ENCODE measurements at places on chromosomes 6 and 20.

- DNase-seq, result no peak
These were observed 37.1 kb downstream of the FAXC start for GRCh38 chr6:99312354-99312753.

- DNase-seq, result no peak
These were observed 578.5 kb upstream of the PTCHD4 start for GRCh38 chr6:48689498-48689897.

- no peak for DNase-seq
These were observed 4.1 kb upstream of the TRIM27 start for GRCh38 chr6:28927846-28928245.

GRCh38 chr6:150652848-150653613, 53.3 kb downstream of the PLEKHG1 start:
- no peak for DNase-seq

DNA sequence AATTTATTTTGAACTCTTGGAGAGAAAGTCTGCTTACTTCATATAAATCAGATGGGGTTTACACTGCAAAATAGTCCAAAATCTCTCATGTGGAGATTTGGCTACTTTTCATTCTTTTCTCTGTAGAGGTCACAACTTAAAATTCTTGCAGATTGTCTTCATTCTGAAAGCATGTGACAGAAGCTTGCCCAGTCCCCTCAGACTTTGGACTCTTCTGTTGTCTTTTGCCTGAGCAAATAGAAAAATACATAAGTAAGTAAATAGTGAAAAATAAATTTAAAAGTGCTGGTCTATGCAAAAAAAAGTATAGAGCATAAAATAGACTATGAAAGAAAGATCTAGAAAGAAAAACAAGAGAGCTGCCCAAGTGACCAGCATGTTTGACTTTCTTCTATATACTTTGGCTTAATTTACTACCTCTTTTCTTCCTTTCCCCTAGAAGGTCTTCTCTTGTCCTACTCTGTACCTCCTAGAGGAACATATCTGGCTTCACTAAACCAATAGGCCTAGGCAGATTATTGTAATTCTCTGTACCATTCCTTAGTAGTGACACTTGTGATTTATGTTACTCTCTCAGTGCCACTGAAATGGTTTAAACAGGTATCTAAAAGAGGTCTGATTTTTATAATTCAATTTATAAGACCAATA, 260.9 kb downstream of the TENT5A start:
- DNase-seq, result no peak

- DNase-seq, result no peak
These were observed 139.0 kb downstream of the FNDC1 start for GRCh38 chr6:159308198-159308597.

DNA sequence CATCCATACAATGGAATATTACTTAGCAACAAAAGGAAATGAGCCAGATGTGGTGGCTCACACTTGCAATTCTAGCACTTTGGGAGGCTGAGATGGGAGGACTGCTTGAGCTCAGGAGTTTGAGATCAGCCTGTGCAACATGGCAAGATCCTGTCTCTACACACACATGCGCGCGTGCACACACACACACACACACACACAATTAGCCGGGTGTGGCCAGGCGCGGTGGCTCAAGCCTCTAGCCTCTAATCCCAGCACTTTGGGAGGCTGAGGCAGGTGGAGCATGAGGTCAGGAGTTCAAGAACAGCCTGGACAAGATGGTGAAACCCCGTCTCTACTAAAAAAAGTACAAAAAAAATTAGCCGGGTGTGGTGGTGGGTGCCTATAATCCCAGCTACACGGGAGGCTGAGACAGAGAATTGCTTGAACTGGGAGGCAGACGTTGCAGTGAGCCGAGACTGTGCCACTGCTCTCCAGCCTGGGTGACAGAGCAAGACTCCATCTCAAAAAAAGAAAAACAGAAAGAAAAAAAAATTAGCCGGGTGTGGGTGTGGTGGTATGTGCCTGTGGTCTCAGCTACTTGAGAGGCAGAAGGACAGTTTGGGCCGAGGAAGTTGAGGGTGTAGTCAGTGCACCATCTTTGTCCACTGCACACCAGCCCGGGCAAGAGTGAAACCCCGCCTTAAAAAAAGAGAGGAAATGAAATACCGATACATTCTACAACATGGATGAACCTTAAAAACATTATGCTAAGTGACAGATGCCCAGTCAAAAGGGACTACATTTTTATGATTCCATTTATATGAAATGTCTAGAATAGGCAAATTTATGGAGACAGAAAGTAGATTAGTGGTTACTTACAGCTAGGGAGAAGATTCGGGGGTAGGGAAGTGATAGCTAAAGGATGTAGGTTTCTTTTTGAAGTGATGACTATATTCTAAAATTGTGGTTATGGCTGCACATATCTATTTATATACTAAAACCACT, 52.5 kb downstream of the RBL1 start:
- DNase-seq, result no peak

DNA sequence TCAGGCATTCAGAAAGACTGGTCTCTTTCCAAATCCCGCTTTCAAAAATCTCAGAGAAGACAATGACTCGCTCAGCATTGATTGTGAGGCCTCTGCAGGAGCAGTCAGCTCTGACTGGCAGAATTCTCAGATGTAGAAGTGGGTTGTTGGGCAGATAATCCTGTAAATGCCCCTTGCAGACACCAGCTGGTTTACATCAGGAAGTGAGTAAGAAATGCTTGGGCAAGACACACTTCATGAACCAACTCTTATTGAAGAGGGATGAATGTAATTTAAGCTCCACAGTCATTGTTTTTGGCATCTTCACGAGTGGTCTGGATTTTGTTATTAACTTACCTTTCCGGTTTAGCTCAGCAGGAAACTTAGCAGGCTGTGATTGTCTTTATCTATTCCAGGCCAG, 166.6 kb downstream of the PLCB4 start:
- DNase-seq, result no peak
